Stomach (tissue), 19 donors: ENCODE measurements at places on chromosomes 4 and X.
A peak's percentile ranks its signal among the peaks of the same experiment; 100 is the strongest.

GRCh38 chrX:69323786-69324720 is 158.8 kb upstream of the PJA1 start:
- H3K27ac ChIP-seq, result no peak overlapping the region
- no peak for DNase-seq
- H3K27me3 ChIP-seq, result no peaks in the 10 kb centered on the region
- H3K4me1 ChIP-seq, result no peaks in the 10 kb centered on the region
- H3K4me3 ChIP-seq, result no peak overlapping the region
- no peaks in the 10 kb centered on the region for H3K36me3 ChIP-seq

DNA sequence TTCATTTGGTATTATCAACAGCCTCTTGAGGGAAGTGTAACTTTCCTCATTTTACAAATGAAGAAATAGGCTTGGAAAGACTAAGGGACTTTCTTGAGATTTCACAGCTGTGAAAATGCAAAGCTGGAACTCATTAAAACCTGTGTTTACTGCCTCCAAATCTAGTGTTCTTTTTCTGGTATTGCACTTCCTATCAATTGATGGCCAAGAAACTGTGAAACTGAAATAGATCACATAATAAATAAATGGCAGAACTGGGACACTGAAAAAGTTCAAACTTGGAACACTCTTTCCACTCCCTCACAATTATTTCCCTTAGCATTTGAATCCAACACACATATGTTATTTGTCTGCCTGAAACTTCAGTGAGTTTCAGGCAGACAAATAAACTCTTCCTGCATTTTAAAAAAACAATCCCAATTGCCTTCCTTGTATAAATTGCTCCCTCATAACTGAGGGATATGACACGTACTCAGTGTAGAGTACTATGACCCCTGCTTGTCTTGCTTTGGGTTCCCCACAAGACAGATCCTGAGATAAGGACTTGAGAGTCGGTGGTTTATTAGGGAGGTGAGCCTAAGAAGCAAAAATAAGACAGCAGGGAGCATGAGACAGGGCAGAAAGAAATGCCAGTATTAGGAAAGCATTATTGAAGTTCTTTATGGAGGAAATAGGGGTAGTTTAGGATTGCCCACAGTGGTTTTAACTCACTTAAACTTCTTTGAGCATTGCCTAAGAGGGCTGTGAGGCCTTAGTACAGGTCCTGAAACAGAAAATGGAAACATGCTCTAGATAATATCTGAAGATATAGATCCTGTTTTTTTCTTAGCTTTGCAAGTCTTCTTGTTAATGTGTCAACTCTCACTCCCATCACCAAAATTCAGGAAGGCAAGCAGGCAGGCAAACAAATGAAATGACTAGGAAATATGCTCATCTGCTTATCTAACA is 33.9 kb downstream of the RTL3 start:
- no peaks in the 10 kb centered on the region for H3K27me3 ChIP-seq
- H3K4me1 ChIP-seq, result no peaks in the 10 kb centered on the region
- H3K27ac ChIP-seq, result no peak overlapping the region
- H3K36me3 ChIP-seq, result no peaks in the 10 kb centered on the region
- peak; percentile 68 for DNase-seq

DNA sequence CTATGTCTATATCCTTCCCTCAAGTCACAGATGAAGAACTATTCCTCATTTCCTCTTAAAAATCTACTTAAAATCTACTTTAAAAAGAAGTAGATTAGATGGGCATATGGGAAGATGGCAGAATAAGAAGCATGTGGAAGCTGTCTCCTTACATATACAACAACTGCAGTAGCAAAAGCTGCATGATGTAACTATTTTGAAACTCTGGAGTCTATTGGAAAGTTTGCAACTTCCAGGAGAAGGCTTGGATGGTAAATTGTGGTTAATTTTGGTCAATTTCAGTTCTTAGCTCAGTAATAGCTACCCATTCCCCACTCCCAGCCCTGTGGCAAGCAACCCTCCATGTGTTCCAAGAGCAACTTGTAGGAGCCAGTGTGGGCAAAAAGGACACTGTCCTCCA is 36.9 kb downstream of the MORC4 start:
- no peak overlapping the region for H3K27ac ChIP-seq
- H3K4me3 ChIP-seq, result no peak overlapping the region
- no peaks in the 10 kb centered on the region for H3K27me3 ChIP-seq
- no peak for DNase-seq
- peaks cover 3% of the 10 kb centered on the region for H3K36me3 ChIP-seq

- H3K36me3 ChIP-seq, result no peaks in the 10 kb centered on the region
- no peaks in the 10 kb centered on the region for H3K4me1 ChIP-seq
- H3K4me3 ChIP-seq, result no peak overlapping the region
- no peaks in the 10 kb centered on the region for H3K27me3 ChIP-seq
- H3K27ac ChIP-seq, result no peak overlapping the region
Measured at GRCh38 chr4:65589331-65589730, 81.0 kb downstream of the EPHA5 start.

GRCh38 chr4:126242679-126243390 is 928.1 kb downstream of the FAT4 start:
- no peaks in the 10 kb centered on the region for H3K36me3 ChIP-seq
- DNase-seq, result no peak
- no peak overlapping the region for H3K4me3 ChIP-seq
- no peaks in the 10 kb centered on the region for H3K4me1 ChIP-seq
- no peaks in the 10 kb centered on the region for H3K27me3 ChIP-seq
- H3K27ac ChIP-seq, result no peak overlapping the region

GRCh38 chrX:118249146-118249545 is 96.8 kb upstream of the WDR44 start:
- H3K4me1 ChIP-seq, result no peaks in the 10 kb centered on the region
- no peak overlapping the region for H3K4me3 ChIP-seq
- no peaks in the 10 kb centered on the region for H3K27me3 ChIP-seq
- no peak for DNase-seq

DNA sequence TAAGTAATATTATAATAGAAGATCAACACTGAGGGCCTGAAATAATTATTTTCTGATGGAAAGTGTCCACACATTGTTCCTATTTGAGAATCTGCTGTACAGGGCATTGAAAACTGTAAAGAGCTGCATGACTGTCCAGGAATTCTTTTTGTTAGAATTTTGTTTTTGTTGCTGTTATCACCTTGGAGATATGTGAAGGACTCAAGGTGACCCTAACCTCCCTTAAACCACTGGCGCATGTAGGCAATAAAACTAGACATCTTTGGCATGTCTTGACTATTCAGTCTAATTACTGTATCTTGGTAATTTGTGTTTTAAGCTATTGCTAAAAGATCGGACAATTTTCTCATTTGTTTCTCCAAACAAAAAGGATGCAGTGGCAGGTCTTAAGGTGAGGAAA is 55.5 kb upstream of the SMIM10 start:
- no peak overlapping the region for H3K27ac ChIP-seq
- no peaks in the 10 kb centered on the region for H3K36me3 ChIP-seq
- no peak for DNase-seq
- no peaks in the 10 kb centered on the region for H3K4me1 ChIP-seq
- H3K27me3 ChIP-seq, result no peaks in the 10 kb centered on the region

- no peaks in the 10 kb centered on the region for H3K27me3 ChIP-seq
- peak; percentile 72 for DNase-seq
- no peak overlapping the region for H3K4me3 ChIP-seq
- no peaks in the 10 kb centered on the region for H3K4me1 ChIP-seq
- H3K27ac ChIP-seq, result no peak overlapping the region
Measured at GRCh38 chr4:124631760-124632159, 80.8 kb downstream of the ANKRD50 start.

DNA sequence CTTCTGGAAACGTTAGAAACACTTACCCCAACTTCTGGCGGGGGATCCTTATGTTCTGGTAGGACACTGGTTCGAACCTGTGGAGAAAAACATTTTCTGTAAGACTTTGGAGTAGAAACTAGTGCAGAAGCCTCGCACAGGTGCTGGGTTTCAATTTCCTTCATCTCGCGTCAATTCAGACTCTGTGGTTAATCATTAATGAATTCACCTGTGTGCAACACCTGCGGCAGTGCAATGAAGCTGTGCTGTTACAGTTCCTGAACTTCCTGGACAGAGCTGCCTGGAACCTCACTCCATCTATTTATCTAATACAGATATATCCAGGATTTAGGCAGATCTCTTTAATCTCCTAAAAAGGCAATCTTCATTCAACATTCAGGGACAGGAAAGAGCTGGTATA is 531.4 kb downstream of the INPP4B start:
- H3K27me3 ChIP-seq, result no peaks in the 10 kb centered on the region
- H3K4me3 ChIP-seq, result no peak overlapping the region
- peak; percentile 52 for DNase-seq
- no peaks in the 10 kb centered on the region for H3K4me1 ChIP-seq
- H3K36me3 ChIP-seq, result no peaks in the 10 kb centered on the region

- H3K4me3 ChIP-seq, result no peak overlapping the region
- DNase-seq, result no peak
- H3K27me3 ChIP-seq, result no peaks in the 10 kb centered on the region
- no peaks in the 10 kb centered on the region for H3K36me3 ChIP-seq
- H3K27ac ChIP-seq, result no peak overlapping the region
Measured at GRCh38 chr4:103100691-103101090, 1.1 kb upstream of the BDH2 start.

DNA sequence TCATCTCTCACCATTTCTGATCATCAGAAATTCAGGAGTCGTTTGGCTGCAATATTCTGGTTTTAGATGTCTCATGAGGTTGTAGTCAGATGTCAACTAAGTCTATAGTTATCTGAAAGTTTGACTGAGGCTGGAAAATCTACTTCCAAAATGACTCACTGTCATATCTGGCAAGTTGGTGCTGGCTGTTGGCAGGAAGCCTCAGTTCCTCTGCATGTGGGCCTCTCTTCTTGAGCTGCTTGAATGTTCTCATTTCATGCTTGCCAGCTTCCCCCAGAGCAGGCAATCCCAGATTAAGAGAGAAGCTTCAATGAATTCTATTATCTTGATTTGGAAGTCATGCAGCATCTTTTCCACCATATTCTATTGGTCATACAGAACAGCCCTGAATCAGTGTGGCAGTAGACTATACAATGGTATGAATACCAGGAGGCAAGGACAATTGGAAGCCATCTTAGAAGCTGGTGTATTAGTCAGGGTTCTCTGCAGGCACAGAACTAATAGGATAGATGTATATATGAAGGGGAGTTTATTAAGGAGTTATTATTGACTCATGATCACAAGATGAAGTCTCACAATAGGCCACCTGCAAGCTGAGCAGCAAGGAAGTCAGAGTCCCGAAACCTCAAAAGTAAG is 46.8 kb upstream of the ELF2 start:
- DNase-seq, result no peak
- H3K27ac ChIP-seq, result no peak overlapping the region
- no peaks in the 10 kb centered on the region for H3K36me3 ChIP-seq

- no peaks in the 10 kb centered on the region for H3K36me3 ChIP-seq
- H3K4me1 ChIP-seq, result no peaks in the 10 kb centered on the region
- H3K27me3 ChIP-seq, result no peaks in the 10 kb centered on the region
- DNase-seq, result no peak
- no peak overlapping the region for H3K4me3 ChIP-seq
Measured at GRCh38 chrX:64580035-64580434, 184.8 kb upstream of the MTMR8 start.

DNA sequence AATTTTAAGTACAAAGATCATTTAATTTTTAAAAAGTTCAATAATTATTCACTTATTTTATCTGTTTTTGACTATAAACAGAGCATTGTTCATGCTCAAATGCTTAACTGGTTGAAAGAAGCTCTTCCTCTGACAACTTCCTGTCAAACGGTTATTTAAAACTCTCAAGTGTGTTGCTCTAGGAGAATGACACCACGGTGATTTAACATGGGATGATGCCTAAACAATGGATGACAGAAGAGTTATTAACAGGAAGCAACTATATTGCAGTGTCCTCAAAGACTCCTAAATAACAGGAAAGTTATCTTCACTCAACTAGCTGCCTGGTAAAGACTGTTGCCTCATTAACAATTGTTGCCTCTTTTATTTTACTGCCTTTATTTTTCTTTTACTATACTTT is 509.6 kb downstream of the PACRGL start:
- no peak for DNase-seq
- H3K36me3 ChIP-seq, result no peaks in the 10 kb centered on the region
- no peak overlapping the region for H3K4me3 ChIP-seq
- H3K27ac ChIP-seq, result no peak overlapping the region
- H3K27me3 ChIP-seq, result no peaks in the 10 kb centered on the region
- peaks cover 7% of the 10 kb centered on the region for H3K4me1 ChIP-seq

DNA sequence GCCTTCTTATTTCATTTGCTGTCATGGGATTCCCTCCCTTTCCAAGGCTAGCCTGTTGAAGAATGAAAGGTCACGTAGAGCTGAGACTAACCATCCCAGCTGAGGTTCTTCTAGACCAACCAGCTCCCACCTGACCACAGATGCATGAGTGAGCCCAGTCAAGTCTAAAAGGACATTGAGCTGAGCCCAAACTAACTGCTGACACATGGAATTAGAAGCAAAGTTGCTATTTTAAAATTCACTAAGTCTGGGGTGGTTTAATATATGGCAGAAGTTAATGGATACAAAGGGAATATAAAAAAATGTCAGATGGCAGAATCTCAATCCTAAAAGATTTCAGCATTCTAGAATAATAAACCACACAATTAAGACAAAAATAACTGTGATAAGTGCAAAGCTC is 118.9 kb upstream of the RASGEF1B start:
- no peak overlapping the region for H3K27ac ChIP-seq
- no peak overlapping the region for H3K4me3 ChIP-seq
- H3K36me3 ChIP-seq, result no peaks in the 10 kb centered on the region
- no peak for DNase-seq

- no peak overlapping the region for H3K27ac ChIP-seq
- no peak for DNase-seq
- H3K27me3 ChIP-seq, result no peaks in the 10 kb centered on the region
- H3K4me1 ChIP-seq, result no peaks in the 10 kb centered on the region
Measured at GRCh38 chrX:31384471-31384870, 312.6 kb upstream of the FTHL17 start.

DNA sequence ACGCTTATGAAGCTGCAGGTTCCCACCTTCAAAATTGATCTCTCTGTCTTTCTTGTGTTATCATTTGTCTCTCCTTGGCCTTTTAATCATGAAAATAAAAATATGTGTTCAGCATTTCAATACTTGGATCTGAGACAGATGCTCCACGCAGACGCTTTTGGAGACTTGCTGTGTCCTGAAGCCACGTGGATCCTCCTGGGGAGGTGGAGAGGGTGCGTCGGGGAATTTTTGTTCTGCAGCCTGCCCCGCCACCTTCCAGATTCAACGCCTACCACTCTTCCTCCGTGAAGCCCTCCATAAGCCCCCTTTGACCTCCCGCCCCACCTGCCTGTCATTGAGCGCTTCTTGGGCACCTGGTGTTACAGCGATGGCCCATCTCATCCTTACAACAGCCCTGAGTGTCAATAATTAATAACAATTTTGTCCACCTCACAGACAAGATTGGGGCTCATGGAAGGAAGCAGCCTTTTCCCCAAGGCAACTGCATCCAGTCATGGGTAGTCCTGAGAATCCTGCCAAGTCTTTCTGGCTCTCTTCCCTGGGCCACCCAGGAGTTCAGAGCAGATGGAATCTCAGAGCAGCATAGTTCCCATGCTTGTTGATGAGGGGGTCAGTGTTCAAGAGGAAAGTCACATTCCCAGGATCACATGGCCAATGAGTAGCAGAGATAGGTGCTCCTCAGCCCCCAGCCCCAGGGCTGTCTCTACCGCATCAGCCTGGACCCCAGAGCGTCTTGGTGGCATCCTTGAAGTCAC is 172.6 kb upstream of the PSAPL1 start:
- H3K4me1 ChIP-seq, result no peaks in the 10 kb centered on the region
- H3K27ac ChIP-seq, result no peak overlapping the region
- no peak for DNase-seq
- no peaks in the 10 kb centered on the region for H3K36me3 ChIP-seq
- no peaks in the 10 kb centered on the region for H3K27me3 ChIP-seq

GRCh38 chrX:16804923-16805464 is 18.7 kb downstream of the TXLNG start:
- no peaks in the 10 kb centered on the region for H3K36me3 ChIP-seq
- no peaks in the 10 kb centered on the region for H3K27me3 ChIP-seq
- H3K4me3 ChIP-seq, result no peak overlapping the region
- DNase-seq, result no peak
- peaks cover 25% of the 10 kb centered on the region for H3K4me1 ChIP-seq
